ENCODE measurements at places on chromosomes 7 and 10. TPM values are rescaled to one million over a fixed set of nuclear protein-coding genes. Genes with fewer than 3 reads are reported as not detected.

GRCh38 chr7:140196361-140197217, 19.8 kb upstream of the KDM7A start:
- no peak for DNase-seq

GRCh38 chr10:103616705-103617601, 123.4 kb downstream of the NEURL1 start:
- DNase-seq: peak; percentile 57

DNA sequence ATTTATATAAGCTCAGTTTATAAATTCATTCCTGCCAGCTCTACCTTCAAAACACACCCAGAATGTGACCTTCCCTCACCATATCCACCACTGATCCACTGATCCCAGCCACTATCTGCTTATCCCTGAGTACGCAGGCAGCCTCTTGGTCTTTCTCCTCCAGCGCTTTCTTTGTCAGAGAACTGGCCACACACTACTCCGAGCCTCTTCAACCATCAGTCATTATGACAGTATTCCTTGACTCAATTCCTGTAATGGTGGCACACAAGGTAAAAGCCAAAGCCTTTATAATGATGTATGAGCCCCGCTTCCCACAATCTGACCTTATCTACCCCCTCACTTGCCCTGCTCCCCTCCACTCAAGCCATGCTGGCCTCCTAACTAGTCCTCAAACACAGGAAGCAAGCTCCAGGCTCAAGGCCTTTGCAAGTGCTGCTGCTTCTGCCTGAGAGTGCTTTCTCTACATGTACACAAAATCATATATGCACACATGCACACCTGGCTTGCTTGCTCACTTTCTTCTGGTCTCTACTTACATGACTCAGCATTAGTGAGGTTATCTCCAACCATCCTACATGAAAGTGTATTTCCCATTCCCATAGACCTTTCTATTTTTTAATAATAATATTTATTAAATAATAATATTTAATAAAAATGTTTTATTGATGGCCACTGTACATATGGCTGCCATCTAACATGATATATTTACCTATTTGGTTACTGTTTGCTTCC, 150.4 kb upstream of the FEZF1 start:
- DNase-seq: no peak

GRCh38 chr7:159250471-159250870, 105.8 kb upstream of the VIPR2 start:
- DNase-seq: no peak

- no peak for DNase-seq
These were observed 37.5 kb downstream of the BPGM start for GRCh38 chr7:134684165-134684564.

DNA sequence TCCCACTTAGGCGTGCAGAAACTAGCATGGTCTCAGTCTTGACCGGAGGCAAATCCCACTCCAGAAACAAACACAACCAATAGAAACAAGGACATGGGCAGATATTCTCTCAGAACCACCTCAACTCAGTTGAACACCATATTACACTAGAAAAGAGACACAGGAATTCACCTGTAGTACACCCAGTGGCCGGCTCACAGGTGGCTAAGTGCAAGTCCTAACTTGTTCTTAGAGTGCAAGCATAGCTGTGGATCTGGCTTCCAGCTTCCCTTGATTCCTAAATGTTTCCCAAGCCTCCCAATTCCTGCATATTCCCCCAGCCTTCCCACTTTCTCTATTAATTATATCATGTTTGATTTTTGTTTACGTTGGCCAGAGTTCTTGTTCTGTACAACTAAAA, 164.4 kb downstream of the TPK1 start:
- DNase-seq: no peak

DNA sequence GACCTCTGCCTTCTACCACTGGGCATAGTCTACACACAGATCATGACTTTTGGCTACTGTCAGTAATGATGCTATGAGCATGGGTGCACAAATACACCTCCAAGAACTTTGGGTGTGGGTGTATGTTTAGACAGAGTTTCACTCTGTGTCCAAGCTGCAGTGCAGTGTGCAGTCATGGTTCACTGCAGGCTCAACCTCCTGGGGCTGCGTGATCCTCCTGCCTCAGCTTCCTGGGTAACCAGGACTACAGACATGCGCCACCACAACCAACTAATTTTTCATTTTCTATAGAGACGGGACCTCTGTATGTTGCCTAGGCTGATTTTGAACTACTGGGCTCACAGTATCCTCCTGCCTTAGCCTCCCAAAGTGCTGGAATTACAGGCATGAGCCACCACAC, 194.4 kb downstream of the NSUN6 start:
- no peak for DNase-seq

DNA sequence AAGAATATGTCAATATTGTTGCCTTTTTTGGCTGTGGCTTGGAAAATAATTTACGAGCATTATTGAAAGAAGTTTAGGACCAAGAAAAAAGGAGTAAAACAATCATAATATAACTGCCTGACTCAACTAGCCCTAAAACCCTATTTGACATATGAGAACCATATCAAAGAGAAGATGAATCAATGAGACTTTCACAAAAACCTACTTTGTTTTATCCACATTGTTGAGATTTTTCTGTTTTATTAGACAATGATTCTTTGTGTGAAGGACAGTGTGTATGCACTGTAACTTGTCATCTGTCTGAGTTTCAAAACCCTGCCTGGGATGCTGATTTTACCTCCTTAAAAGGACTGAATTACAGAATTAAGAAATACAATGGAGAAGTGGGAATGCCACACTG, 19.0 kb downstream of the SOSTDC1 start:
- no peak for DNase-seq

- DNase-seq: no peak
These were observed 179.6 kb downstream of the SND1 start for GRCh38 chr7:127831318-127832219.

DNA sequence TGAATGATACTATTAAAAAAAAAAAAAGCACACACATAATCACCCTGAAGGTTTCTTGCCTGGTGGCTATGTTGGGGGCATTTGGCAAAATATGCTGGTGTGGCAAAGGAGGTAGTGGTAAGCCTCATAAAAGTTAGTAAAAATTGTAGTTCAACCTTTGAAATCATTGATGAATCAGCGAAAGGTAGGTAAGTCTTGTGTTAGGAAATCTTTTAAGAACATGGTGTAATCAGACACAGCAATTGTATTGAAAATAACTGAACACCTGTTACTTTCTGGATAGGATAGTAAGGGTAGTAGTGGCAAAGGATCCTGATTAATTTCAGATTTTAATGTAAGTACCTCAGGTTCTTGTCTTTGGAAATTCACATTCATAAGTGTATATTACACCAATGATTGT, 40.9 kb downstream of the CALML5 start:
- DNase-seq: no peak

DNA sequence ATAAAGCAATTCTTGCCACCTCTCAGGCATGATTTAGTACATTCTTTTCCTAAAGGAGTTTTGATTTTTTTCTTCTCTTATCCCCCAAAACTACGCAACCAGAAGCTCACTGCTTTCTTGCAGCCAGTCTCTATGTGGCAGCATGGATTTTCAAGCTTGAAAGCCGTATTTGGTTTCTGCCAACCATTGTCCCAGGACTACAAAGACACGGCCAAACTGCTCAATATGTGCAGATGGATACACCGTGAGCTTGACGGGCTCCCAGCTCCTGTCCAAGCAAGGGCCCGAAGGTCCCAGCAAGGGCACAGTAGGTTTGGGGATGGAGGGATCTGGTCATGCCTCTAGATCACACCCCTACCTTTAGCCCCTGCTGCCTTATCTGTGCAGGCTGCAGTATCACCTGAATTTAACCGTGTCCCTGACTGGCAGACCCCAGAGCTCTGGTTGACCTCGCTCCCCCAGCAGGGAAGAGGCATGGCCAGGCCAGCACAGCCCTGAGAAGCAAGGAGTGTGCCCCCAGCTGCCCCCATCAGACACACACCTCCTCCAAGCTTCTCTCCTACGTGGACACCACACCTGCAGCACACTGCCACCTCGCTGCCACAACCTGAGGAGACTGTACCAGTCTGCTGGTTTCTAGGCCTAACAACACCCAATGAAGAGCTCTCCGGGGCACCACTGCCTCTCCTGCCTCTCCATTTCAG, 86.8 kb downstream of the COBL start:
- no peak for DNase-seq

DNA sequence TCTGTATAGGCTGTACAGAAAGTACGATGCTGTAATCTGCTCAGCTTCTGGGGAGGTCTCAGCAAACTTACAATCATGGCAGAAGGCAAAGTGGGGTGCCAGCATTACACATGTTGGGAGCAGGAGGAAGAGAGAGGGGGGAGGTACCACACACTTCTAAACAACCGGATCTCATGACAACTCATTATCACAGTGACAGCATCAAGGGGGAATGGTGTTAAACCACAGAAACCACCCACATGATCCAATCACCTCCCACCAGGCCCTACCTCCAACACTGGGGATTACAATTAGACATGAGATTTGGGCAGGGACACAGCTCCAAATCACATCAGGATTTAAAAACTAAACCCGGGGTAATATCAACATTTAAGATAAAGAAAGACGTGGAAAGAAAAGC, 468.8 kb upstream of the AUTS2 start:
- DNase-seq: no peak

- DNase-seq: no peak
These were observed 480.1 kb downstream of the INHBA start for GRCh38 chr7:41222746-41223145.

GRCh38 chr7:5469375-5470166, 45.9 kb upstream of the TNRC18 start:
- no peak for DNase-seq

C10orf71 gene
- not detected for polyA plus RNA-seq

TMEM270 gene
- 0.47 TPM for polyA plus RNA-seq

HOXA9 gene
- 4.4 TPM for polyA plus RNA-seq

STAG3 gene
- 4.8 TPM for polyA plus RNA-seq
